Epithelial cell of esophagus (primary cell): ENCODE measurements at places on chromosomes 4 and X.

- DNase-seq, result no peak
These were observed 69.1 kb downstream of the FAM53A start for GRCh38 chr4:1614854-1615595.

- no peak for DNase-seq
These were observed 51.8 kb upstream of the RBPJ start for GRCh38 chr4:26269038-26269437.

DNA sequence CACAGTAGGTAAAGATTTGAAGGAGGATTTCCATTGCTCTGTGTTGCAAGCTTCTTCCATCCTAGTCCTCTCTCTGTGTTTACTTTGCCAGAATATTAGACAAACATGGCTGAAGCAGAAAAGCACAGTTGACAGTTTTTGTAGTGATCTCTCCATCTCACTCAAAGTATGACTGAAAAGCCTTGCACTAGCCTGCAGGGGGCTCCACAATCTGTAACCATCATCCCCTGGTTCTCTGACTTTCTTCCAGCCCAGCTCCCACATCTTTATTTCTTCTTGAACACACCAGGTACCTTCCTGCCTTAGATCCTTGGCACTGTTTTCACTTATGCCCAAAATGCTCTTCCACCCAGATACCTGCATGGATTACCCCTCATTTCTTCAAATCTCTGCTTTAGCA is 34.1 kb upstream of the HHIP start:
- peak; percentile 42 for DNase-seq

DNA sequence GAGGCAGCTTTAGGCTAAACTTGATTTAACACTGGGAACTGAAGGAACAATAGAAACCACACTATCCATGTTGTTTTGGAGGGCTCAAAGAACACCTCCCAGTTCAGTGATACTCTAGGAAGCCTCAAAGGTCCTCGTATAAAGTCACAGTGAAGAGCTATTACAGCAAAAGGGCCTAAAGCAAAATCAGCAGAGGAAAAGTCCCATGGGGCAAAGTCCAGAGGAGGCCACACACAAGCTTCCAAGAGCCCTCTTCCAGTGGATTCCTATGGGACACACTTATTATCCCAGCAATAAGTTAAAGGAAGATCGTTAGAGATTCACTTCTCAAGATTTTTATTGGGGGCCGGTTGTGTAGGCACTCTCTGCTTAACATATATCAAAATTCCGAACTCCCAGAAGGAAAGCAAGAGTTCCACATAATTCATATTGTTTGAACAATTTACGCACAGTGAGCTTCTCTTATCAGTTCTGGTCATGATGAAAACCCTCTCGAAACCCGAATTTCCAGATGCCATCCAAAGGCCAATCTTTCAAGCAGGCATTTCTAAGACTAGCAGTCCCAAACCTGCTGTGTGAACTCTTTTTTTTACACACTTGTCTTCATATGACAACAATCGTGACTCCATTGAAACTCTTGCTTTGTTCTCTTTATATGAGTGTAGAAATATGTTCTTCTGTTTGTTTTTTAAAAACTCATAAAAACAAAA is 53.7 kb downstream of the ANXA5 start:
- no peak for DNase-seq

GRCh38 chr4:25551605-25552004 is 104.0 kb upstream of the SLC34A2 start:
- DNase-seq, result peak; percentile 26

DNA sequence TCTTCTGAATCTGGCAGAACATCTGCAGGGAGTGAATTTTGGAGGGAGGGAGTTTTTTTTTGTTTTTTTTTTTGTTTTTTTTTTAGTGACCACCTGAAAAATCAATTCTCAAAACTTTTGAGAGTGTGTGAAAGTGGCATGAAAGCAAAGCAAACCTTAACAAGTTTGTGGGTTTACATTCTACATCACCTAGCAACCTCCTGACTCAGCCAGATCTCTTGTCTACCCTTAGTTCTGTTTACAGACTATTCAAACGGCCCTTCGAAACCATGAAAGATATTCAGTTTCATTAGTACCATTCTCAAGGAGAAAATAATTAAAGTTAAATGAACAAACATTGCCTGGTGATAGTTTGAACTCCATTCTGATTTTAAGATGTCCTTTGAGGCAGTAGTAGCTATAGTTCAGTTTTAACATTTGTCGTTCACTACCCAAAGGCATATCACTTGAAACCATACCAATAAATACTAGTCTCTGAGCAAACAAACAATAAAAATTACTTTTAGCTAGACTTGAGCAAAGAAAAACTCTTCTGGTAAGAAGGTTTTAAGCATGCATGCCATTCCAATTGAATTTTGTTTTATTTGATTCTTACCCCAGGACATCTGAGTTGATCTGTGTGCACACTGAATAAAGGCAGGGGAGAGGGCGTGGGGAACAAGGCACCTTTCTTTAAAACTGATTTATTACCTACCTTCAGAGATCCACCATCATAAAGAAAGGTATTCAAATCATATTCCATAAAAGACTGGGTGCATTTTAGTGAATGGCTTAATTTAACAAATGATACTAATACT is 137.7 kb downstream of the ARX start:
- no peak for DNase-seq

- no peak for DNase-seq
These were observed 114.5 kb upstream of the TRIM2 start for GRCh38 chr4:153089742-153090141.

GRCh38 chr4:38516190-38516589 is 147.8 kb upstream of the KLF3 start:
- DNase-seq, result peak; percentile 43

DNA sequence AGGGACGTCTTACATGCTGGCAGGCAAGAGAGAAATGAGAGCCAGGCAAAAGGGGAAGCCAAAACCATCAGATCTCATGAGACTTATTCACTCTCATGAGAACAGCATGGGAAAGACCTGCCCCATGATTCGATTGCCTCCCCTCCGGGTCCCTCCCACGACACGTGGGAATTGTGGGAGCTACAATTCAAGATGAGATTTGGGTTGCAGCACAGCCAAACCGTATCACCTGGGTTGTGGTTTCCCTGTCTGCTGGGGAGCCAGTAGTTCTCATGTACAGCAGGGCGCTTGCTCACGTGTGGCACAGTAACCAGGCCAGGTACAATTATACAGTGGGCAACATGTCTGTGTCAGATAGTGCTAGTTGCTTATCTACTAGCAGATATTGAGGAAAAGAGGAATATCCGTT is 11.1 kb upstream of the RS1 start:
- DNase-seq, result no peak

DNA sequence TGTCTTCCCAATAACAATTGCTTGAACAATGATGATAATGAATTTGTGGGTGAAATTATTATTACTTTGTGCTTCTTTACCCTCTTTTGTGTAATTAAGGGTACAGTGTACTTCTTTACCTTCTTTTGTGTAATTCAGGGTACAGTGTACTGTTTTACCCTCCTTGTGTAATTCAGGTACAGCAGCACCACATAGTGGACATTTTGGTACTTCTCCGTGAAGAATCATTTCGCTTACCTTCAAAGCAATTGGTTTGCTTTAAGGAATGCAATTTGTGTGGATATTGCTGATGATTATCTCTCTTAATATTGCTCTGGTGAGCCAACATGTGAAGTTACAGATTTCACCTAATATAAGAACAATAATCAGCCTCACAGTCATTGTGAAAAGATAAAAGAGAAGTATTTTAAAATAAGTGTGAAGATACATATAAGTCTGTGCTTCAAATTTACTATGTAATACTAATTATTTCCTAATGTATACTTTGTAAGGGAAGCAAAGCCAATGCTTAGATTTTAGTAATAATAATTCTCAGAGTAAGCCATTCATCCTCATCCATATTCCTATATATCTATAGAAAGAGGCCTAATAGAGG is 27.2 kb upstream of the SEC24B start:
- peak; percentile 77 for DNase-seq

- no peak for DNase-seq
These were observed 62.5 kb downstream of the WFS1 start for GRCh38 chr4:6332042-6332668.

DNA sequence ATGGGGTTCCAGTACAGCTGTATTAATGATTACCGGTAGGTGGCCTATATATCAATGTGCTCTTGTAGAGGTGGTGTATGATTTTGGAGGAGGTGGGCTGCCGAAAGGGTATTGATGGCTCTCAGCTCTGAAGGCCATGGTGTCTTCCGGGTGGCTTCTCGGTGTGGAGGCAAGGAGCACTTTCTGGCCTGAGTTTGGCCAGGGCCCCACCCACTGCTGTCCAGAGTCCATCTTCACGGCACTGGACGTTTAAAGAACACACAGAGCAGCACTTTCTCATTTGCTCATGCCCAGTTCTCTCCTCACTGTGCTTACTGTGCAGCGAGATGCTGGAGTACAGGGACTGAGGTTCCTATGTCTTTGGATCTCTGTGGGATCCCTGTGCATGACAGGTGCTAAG is 16.1 kb downstream of the BST1 start:
- no peak for DNase-seq
